ENCODE measurements at places on chromosomes 12 and 14. TPM values are rescaled to one million over a fixed set of nuclear protein-coding genes. Genes with fewer than 3 reads are reported as not detected.

GRCh38 chr12:62264706-62265105 lies 4.5 kb downstream of the USP15 start:
- no peak for DNase-seq

- DNase-seq, result no peak
Observed at GRCh38 chr14:99608591-99608990, 4.6 kb upstream of the CCDC85C start.

DNAJC22 gene
- 3.2 TPM for total RNA-seq

DNA sequence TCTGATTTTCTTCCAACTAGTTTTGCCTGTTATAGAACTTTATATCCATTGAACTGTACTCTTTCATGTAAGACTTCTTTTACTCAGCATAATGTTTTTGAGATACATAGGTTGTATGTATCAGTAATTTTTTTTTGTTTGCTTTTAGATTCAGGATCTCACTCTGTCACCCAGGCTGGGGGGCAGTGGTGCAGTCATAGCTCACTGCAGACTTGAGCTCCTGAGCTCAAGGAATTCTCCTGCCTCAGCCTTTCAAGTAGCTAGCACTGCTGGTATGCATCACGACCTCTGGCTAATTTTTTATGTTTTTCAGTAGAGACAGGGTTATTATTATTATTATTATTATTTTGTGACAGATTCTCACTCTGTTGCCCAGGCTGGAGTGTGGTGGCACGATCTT lies 65.0 kb upstream of the DDHD1 start:
- DNase-seq, result no peak

DNA sequence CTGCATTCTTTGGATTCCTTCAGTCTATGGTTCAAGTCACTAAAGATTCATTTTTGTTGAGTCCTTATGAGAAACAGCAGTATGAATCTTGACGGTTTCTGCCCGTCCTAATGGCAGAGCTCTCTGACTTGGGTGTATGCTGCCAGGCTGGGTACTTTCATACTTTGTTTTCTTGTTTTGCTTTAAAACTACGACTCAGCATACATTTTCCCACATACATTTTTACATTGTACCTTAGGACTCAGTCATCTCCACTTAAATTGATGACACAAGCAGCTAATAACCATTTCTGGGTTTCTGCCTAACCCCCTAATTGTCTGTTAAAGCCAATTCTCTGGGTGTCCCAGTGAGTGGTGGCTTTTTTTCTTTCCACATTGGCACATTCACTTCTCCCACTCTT lies 4.8 kb upstream of the DDX55 start:
- no peak for DNase-seq

- no peak for DNase-seq
Observed at GRCh38 chr12:3320881-3321509, 170.0 kb upstream of the PRMT8 start.

DNA sequence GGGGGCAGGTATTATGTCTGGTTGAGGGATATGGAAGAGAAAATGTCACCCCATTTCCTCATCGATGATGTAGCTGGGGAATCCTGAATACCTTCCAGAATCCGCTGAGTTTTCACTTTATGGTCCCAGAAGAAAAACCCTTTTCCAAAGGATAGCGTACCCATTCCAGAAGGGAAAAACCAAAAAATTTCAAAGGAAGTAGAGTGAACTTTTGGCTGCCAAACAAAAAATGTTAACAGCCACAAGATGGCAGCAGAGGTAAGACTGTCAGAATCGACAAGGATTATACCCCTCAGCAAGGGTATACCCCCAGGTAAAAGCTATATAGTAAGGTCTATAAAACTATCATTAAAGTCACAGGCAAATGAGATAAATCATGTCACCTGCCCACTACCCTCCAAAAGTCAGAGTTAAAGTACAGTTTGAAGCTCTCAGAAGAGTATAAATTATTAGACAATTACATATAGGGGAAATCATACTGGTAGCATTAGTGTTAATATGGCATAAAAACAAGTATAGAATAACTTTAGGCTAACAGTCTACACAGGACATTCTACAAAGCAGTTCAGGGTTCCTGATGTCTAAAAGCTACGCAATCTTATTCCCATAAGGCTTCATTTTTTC lies 18.0 kb downstream of the ACIN1 start:
- DNase-seq, result no peak

GPD1 gene
- 0.70 TPM for total RNA-seq

- no peak for DNase-seq
Observed at GRCh38 chr12:16475521-16475920, 128.1 kb downstream of the MGST1 start.

PPP1R1A gene
- total RNA-seq, result 8.5 TPM

Data from H9 (cell line).